NB4 (cell line): ENCODE measurements at places on chromosomes 2 and 18.

DNA sequence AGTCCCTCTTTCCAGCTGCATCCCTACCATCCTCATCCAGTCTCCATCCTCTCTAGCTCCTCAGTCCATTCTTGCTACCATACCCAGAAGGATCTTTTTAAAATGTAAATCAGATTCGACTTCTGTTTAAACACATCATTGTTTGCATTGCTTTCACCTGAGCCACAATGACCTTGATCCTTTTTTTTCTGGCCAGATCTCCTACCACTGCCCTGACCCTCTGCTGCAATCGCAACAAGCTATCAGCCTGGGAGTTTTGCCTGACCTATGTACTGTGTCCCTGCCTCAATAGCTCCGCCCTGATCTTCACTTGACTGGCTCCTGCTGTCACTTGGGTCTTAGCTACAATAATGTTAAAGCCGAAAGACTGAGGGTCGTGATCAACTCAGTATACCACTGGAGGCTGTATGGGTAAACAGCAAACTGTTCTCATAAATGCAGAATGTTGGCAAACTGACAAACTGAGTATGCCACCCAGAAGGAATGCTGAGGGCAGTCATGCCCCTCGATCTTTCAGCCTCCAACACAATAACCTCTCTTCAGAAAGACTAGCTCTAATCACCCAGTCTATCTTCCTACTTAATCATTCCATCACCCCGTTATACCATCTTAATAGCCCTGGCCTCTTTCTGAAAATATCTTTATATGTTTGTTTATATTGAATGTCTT is 2.6 kb upstream of the RBM43 start:
- no peak for DNase-seq

DNA sequence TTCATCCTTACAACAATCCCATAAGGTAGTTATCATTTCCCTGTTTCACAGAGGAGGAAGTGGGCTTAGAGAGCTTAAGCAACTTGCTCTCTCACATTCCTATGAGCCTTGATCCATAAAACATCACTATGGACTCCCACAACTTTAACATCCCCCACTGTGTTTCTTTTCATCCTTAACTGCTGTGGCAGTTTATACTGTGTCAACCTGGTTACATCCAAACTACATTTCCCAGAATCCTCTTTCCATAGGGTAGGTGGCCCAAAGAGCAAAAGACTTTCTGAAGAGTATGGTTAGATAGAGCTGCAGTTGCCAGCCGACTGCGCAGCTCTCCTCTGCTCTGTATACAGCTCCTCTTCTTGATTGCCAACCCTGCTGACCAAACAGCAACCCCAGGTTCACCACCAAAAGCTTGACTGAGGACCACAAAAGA is 22.5 kb downstream of the MAP3K2 start:
- peak; percentile 25 for DNase-seq

- DNase-seq = no peak
These were observed 131.7 kb downstream of the GCA start for GRCh38 chr2:162475661-162476060.

DNA sequence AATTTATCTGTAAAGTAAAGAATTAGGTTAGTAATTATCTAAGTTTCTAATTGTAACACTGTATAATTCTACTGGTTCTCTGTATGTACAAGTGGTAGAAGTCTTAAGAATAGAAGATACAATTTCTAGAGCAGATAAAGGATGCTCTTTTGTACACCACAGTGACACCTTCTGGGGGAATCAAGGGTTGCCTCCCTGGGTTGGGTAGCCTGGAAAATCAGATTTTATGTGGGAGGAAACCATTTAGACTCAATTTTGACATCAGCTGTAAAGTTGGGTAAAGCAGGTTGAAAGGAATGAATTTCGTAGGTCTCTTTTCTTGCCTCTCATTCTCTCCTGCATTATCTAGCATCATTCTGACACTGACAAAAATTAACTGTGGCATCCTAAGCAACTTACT is 354.8 kb downstream of the DCC start:
- peak; percentile 9 for DNase-seq

GRCh38 chr18:56202678-56203077 is 435.7 kb downstream of the TXNL1 start:
- DNase-seq = no peak

GRCh38 chr2:102268510-102269199 is 42.7 kb upstream of the IL1RL1 start:
- no peak for DNase-seq

GRCh38 chr18:7824970-7825369 is 257.9 kb downstream of the PTPRM start:
- DNase-seq = no peak

GRCh38 chr2:60295636-60295962 is 257.9 kb downstream of the BCL11A start:
- DNase-seq = no peak

DNA sequence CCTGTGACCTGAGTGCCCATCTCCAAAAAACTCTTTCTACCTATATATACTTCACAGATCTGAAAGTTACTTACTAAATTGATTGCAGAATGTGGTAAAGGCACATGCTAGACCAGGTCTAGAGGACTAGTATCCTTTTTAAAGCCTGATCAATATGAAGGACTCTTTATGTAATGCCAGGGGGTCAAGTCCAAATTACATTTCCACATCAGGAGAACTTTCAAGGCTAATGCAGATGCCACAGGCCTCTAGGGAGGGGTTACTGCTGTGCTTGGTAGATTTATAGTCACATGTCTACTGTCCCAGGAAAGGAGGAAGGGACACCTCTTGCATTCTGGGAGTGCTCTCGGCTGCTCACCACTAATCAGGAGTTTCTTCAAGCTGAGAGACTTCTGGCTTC is 118.4 kb upstream of the NOSTRIN start:
- DNase-seq = peak; percentile 28

GRCh38 chr2:22748909-22749308 is 636.1 kb upstream of the KLHL29 start:
- DNase-seq = no peak

DNA sequence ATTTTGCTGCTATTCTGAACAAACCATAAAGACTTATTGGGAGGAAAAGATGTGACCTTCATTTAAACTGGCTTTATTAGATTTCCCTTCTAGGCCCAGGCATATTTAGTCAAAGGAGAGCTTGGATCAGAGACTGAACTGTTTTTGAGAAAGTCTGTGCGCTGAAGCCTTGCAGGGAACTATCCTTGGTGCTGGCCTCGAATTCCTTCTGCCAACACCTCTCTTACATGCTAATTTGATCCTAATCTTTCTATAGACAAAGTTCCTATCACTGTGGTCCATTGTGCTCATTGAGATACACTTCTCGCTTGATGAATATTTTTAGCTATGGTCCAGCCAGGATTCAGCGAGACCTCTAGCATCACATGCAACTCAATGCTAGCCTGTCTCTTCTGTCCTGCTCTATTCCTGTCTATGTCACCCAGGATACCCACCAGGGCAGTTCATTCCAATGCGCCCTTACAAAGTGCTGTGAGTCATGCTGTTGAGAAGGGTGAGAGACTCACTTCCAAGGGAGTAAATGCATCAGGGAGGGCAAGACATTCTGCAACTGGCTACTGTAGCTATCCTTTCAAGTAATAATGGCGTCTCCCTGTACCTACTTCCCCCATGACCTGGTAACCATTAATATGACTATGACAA is 356.7 kb upstream of the LYPD1 start:
- peak; percentile 6 for DNase-seq

DNA sequence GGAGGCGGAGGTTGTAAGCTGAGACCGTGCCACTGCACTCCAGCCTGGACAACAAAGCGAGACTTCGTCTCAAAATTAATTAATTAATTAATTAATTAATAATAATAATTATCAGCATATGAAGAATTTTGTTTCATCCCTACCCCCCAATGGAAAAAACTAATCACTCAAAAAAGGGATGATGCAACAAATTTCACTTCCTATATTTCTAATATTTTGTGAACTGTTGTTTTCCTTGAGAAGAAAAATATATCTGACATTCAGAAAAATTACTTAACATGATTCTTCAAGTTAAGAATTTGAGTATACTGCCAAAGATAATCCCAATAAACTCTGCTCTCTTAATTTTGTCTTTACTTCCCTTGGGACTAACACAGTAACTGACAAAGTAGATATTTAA is 28.1 kb downstream of the EXOC6B start:
- DNase-seq = no peak

DNA sequence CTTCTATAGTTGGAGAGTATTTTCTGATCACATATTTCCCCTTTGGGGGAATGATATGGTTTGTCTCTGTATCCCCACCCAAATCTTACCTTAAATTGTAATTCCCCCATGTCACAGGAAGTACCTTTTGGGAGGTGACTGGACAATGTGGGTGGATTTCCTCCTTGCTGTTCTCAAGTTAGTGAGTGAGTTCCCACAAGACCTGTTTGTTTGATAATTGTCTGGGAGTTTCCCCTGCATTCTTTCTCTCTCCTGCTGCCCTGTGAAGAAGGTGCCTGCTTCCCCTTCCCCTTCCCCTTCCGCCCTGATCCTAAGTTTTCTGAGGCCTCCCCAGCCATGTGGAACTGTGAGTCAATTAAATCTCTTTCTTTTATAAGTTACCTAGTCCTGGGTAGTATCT is 222.7 kb upstream of the SLC39A10 start:
- no peak for DNase-seq

DNA sequence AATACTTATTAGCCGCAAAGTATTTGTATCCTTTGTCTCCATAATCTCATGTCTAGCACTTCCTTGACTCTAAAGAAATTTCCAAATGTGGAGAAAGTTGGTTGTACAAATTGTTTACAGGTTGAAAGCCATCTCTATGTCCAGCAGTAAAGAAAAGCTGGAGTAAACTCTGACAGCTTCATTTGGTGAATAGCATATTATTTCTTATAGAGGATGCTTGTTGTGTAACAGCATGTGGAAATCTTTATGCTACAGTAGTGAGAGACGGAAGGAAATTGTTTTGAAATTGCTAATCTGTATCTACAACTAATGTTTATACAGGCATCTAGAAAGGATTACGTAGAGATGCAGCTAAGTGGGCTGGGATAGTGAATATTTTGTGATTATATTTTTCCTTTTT is 78.5 kb downstream of the UGGT1 start:
- DNase-seq = peak; percentile 35

GRCh38 chr2:39837856-39838453 is 58.9 kb upstream of the THUMPD2 start:
- DNase-seq = peak; percentile 57

- no peak for DNase-seq
These were observed 68.5 kb downstream of the SFXN5 start for GRCh38 chr2:73003027-73003426.

DNA sequence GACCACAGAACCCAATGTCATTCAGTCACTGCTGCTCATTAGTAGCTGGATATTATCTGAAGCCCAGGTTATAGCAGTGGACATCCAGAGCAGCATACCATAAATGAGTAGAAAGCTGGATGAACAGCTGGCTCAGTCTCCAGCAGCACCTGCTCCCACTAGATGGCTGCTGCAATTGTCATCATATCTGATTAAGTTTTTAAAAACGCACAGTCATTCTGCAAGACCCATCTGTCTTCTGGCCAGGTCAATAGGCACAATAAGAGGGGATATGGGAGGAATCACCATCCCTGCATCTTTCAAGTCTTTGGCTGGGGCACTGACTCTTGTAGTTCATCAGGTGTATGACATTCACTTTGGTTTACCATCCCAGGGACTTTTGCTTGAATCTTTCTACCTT is 55.1 kb upstream of the XDH start:
- no peak for DNase-seq

DNA sequence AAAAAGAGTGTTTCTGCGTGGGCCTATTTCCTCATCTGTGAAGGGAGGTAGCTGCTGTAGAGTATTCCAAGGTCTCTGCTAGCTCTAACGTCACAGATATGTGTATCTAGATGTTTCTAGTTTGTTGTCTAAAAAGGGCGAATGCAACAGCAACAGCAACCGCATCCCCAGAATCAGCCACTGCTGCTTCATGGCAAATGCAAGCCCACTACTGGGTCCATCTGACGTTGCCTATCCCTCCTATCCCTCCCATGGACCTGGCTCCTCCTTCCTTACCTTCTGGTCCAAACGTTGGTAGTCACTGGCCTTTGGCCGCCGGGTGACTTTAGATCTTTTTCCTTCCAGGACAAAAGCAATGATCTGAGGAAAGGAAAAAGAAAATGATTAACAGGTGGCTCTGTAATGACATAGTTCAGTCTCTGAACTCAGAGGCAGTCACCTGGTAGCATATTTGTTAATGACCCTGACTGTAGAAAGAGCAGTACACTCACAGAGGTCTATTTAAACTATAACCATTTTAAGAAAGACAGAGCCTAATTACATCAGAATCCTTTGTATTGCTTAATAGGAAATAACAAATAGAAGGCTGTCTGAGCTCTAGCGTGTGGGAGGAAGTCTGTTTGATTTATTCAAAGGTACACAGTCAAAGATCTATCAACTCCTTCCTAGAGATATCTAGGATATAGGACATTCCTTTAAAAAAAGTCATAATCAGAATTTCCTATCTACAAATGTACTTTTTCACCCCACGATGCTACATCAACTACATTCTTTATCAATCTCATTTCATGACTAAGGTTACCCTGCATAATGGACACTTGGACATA is 2.9 kb downstream of the TGOLN2 start:
- DNase-seq = peak; percentile 60

DNA sequence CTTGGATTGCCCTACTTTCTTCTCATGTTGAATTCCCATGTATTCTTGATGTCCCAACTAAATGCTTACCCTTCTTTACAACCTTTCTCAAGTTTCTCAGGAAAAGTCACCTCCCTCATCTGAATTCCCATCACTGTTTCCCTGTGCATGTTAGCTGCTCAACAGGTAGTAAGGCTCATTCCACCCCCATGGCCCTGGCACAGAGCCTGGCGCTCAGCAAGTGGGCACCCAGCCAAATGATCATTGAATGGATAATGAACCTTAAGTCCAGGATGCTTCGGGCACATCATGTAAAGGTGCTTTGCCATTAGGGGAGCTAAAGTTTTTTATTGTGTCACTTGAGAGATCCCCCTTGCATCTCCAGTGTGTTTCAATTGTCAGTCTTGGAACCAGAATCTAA is 124.0 kb downstream of the PKP4 start:
- DNase-seq = no peak

DNA sequence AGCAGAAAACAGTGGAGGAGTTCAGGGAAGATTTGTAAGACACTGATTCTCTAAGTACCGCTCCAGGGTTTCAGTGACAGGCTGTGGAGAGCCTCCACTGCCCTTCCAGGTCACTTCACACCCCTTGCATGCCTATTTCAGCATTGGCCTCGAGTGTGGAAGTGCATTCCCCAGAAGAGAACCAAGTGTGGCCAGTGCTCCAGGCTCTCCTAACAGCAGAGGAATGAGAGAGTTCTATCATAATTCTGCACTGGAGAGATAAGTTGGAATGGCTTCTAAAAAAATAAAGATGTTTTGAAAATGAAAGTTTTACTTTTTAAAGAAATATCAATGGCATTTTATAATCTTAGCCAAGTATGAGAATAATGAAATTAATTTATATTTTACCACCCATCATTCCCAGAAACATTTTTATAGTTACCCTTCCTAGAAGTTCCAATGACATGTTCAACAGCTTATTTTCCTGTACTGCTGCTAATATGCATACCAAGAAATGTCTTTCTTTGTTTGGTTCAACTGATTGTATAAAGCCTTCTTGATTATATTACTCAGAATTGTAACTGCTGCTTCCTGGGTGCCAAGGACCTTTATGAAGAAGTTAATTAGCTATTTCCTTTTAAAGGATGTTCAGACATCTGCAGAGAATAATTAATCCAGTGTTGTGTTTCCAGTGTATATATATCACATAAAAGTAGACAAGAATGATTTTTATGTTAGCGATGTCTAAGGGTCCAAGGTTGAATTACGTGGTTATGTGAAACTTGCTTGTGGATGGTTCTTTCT is 61.0 kb upstream of the SERPINE2 start:
- no peak for DNase-seq
